ENCODE measurements at places on chromosomes 1 and 21.

- peak; percentile 10 for DNase-seq
These were observed 46.5 kb downstream of the RAP1GAP start for GRCh38 chr1:21622466-21623315.

DNA sequence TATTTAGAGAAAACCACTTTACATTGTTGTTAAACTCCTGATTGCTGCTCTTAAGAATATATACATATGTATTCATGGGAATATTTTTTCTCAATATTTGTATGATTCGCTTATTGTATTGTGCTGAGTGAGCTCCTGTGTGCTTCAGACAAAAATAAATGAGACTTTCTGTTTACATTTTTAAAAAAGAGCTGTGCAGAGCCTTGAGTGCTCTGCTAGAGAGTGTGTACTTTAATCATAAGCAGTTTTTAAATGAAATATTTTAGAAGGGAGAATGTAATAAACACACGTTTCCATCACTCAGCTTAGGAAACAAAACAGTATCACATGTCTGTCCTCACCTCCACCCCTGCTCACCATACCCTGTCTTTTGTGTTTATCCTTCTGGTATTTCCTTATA, 9.7 kb downstream of the PTPN14 start:
- no peak for DNase-seq

- DNase-seq: no peak
These were observed 42.1 kb upstream of the NBPF3 start for GRCh38 chr1:21397813-21398188.

DNA sequence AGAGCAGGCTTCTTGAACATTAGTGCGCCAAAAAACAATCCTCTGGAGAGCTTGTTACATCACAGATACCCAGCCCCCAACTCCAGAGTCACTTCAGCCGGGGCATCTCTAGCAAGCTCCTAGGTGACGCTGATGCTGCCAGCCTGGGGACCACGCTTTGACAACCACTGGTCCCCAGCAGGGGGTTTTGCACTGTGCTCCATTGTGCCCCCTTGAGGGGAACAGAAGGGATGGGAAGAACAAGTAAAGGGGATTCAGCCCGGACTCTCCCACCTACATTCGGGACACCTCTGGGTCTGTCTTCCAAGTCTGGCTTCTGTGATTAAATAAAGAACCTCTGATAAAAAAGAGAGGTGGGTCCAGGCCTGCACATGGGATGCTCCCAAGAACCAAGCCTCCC, 60.4 kb downstream of the ATP5PO start:
- no peak for DNase-seq

DNA sequence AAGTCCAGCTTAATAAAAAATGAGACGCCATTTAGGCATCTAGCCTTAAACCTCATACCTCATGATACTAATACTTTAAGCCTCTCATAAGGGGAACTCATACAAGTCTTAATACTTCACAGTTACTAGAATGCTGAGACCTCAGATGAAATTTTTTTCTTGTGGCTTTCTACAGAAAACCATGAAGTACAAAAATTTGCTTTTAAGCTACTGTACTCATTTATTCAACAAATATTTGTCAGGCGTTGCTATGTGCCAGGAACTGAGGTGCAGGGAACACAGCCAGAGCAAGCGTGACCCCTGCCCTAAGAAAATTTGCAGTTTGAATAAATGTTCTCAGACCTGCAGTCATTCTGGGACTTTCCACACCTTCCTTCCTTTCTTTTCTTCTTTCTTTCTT, 150.6 kb downstream of the MRPL39 start:
- no peak for DNase-seq

- no peak for DNase-seq
These were observed 35.8 kb upstream of the CR2 start for GRCh38 chr1:207418351-207418750.
